Activated CD4-positive, alpha-beta memory T cell treated with anti-CD3 and anti-CD28 coated beads for 36 hours (primary cell): ENCODE measurements at places on chromosomes 6 and 20. TPM values are rescaled to one million over a fixed set of nuclear protein-coding genes. Genes with fewer than 3 reads are reported as not detected.

GRCh38 chr6:150184850-150185731 lies 42.2 kb downstream of the PPP1R14C start:
- no peak for DNase-seq

- DNase-seq: peak; percentile 43
These were observed 54.1 kb upstream of the TPD52L1 start for GRCh38 chr6:125099211-125100073.

Gene FERMT1
- 0.33 TPM for total RNA-seq

DNA sequence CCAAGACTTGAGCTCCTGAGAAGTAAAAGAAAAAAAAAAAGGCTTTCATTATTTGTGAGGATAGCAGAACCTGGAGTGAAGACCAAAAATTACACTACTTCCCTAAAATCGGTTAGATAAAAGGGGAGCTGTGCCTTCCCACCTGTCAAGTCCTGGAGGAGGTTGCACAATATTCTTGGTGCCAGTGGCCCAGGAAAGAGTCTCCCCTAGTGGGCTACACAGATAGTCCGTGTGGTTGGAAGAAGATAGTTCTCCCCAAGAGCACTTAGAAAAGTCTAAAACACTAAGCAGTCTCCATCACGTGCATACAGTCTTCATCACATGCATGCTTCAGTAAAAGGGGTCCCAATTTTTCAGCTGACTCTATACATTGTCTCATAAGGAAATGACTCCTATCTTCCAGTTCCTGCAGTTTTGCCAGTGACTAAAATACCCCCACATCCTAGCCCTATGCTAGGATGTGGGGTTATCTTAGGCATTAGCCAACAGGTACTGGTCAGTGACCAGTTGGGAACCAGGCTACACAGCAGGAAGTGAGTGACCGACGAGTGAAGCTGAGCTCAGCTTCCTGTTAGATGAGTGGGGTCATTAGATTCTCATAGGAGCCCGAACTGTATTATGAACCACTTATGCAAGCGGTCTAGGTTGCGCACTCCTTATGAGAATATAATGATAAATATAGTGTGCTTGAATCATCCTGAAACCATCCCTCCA lies 199.5 kb upstream of the FAM83B start:
- DNase-seq: no peak

- DNase-seq: no peak
These were observed 60.6 kb upstream of the FAM184A start for GRCh38 chr6:119138906-119139541.

DNA sequence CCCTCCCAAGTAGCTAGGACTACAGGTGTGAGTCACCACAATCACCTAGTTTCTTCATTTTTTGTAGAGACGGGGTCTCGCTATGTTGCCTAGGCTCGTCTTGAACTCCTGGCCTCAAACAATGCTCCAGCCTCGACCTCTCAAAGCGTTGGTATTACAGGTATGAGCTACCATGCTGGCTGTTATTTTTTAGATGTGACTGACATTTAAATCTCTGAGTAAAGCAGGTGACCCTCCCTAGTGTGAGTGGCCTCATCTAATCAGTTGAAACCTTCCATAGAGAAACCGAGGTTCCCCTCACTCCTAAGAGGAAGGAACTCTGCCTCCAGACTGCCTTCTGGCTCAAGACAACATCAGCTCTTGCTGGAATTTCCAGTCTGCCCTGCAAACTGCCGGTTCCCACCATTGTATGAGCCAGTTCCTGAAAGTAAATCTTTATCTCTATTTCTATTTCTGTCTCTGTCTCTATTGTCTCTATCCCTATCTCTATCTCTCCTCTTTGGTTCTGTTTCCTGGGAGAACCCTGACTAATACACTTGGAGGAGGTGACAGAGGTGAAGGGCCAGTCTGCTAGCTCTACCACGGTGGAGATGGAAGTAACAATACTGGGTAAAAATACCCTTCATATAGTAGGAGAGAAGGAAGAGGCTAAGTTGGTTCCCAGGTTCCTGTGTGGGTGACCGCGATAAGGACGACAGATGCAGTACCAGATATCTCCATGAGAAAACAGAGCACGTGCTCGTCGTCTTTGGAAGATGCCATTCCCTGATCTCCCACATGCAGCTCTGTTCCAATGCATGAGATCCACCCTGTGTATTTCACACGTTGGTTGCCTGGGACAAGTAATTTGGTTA lies 81.0 kb downstream of the MYB start:
- no peak for DNase-seq

DNA sequence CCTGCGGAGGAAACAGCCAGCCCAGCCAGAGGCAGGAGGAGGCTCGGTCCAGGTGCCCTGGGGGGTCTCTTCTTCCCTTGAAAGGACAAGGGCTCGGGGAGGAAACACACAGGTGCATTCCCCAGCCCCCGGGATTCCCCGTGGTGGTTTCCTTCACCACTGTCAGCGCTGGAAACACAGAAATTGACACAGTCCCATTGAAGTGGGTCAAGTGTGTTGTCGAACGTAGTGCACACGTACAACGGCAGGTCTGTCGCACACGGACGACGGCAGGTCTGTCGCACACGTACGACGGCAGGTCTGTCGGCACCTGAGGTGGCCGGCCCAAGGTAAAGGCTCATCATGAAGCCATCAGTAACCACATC lies 80.9 kb downstream of the DLL1 start:
- DNase-seq: peak; percentile 10

DNA sequence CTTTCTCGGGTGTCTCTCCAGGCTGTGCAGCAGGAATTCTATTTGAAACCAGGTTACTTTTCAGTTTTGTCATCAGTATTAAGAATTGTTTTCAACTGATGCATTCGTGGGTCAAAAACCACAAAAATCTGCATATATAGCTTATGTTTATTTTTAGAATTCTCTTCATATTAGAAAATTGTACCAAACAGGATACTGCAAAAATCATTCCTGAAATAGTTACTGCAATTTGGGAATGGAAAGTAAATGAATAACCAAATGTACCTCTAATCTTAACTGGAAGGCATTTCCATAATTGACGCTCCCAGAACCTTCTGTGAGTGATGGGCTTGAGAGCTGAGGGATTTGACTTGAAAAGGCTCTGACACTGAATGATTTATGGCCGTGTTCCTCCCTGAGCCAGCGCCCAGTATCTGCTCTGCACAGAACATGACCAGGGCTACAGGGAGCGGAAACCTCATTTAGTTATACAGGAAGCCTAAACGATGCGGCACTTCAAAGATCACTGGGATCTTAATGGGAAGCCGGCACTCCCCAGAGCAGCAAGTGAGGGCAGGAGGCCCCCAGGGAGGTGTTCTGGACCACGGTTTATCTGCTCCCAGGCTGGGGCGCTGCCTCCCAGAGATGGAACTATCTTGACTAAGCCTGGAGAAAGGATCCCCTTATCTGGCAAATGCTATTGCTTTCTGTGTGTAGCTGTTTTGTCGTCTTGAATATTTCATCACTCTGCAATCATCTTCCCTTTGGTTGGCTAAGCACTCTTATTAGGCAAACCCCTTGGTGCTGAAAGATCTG lies 446.0 kb downstream of the QKI start:
- DNase-seq: no peak

Gene NEURL2
- total RNA-seq: 2.3 TPM

Gene BNIP5
- not detected for total RNA-seq

DNA sequence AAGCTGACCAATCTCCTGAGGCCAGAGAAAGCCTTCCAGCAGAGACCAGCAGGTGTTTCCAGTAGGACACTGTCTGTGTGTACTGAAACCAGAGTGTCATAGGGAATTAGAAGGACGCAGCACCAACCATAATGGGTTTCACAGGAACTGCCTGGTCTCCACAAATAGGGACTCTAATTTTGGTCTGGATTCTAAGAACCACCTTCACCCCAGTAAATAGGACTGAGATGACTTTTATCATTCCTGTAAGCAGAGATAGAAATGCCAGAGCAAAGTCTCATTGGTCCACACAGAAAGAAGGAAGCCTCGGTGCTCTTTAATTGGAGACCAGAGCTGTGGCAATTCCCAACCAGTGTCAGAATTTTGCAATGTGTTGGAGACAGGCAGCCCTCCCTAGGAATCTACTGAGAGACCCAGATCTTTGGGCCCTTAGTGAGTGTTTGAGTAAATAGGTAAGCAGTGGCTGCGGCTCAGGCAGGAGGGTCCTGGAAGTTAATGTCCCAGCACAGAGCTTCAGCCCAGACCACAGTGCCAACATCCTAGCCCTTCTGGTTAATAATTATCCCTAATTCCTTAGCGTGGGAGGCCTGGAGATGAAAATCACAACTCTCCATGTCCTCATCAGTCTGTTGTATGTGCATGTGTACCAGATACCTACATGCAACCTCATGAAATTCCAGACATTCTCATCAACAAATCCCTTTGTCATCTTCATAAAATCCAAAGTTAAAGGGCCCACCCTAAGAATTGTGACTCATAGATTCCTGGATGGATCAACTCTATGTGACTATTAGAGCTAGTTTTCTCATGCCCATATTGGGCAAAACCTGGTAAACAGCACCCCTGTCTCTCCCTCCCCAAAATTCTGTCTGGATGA lies 81.2 kb downstream of the UNC5CL start:
- DNase-seq: no peak

DNA sequence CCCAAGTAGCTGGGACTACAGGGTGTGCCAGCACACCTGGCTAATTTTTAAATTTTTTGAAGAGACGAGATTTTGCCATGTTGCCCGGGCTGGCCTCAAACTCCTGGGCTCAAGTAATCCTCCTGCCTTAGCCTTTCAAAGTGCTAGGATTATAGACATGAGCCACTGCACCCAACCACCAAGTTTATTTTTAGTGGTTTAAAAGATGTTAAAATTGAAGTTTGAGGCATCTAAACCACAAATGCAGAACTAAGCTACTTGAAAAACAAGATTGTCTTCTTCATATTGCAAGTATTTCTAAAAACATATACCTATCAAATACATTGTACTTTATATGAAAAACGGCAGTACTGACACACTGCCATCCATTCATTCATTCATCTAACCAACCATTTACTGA lies 31.6 kb downstream of the WASF1 start:
- DNase-seq: no peak

DNA sequence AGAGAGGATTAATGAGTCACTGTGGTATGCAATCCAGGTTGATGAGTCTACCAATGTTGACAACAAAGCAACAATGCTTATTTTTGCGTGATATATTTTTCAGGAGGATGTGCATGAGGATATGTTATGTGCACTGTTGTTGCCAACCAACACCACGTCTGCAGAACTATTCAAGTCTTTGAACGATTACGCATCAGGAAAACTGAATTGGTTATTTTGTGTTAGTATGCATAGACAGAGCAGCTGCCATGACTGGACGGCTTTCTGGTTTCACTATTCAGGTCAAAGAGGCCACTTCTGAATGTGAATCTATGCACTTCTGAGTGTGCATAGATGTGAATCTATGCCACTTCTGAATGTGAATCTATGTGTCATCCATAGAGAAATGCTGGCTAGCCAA lies 134.0 kb upstream of the GRIK2 start:
- no peak for DNase-seq

DNA sequence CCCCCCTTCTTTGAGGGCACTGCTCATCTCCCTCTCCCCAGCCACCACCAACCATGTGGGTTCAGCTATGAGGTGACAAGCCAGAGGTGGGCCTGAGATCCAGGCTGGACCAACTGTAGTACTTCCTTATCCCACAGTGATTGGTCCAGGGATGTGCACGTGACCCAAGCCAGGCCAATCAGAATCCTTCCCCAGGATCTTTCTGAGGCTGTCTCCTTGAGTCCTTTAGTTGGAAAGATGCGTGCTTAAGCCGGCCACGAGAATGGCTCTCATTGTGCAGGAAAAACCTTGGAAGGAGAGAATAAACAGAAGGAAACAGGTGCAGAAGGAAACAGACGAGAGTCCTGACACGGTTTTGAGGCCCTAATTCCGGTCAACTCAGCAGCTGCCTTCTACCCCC lies 39.2 kb downstream of the ZC3H12D start:
- DNase-seq: no peak

DNA sequence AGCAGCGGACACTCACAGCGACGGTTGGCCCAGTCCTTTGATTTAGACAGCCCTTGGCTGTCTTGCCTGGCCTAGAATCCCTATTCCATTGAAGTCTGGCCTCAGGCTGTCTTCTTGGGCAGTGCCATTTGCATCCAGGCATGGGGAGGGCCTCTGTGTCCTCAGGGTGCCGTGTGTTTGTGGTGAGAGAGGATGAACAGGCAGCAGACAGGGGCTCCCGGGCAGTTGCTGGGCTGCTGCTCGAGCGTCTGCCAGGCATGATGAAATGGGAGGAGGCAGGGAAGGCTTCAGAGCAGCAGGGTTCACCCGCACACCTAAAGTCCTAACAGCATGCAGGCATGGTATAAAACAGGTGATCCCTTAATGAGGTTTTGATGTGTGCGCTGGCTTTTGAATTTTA lies 126.9 kb downstream of the SOBP start:
- no peak for DNase-seq

Gene BPI
- not detected for total RNA-seq
